ENCODE measurements at places on chromosomes 5 and 9.

DNA sequence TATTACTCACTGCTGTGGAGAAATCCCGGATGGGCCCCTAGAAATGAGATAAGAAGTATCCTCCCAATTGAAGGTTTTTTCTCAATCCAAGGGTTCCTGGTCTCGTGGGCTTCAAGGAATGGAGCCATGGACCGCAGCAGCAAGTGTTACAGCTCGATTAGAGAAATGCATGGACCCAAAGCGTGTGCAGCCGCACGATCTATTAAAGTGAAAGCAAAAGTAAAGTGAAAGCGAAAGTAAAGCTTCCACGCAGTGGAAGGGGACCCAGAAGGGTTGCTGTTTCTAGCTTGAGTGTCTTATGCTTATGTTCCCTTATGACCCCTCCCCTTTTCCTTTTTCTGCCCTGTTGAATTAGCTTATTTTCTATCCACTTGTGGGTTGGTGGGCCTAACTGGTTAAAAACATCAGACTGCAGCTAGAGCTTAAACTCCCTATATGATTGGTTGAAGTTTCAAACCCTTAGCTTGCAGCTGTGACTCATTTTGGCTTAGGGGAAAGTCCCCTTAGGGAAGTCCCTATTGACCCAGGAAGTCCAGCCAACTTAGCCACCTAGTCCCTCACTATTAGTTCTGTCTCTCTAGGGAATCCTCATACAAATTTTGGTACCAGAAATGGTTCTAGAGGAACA is 1111.8 kb downstream of the TAF11L14 start:
- DNase-seq = no peak

- no peak for DNase-seq
Measured at GRCh38 chr5:54704333-54704732, 186.8 kb downstream of the SNX18 start.

- no peak for DNase-seq
Measured at GRCh38 chr5:139443831-139444453, 4.6 kb upstream of the DNAJC18 start.

- no peak for DNase-seq
Measured at GRCh38 chr5:141633871-141634561, 2.6 kb downstream of the HDAC3 start.

GRCh38 chr9:102461156-102461819 is 533.8 kb upstream of the CYLC2 start:
- DNase-seq = no peak

- no peak for DNase-seq
Measured at GRCh38 chr5:56961746-56962145, 9.8 kb upstream of the MIER3 start.

- no peak for DNase-seq
Measured at GRCh38 chr9:94718936-94719335, 7.6 kb upstream of the AOPEP start.

DNA sequence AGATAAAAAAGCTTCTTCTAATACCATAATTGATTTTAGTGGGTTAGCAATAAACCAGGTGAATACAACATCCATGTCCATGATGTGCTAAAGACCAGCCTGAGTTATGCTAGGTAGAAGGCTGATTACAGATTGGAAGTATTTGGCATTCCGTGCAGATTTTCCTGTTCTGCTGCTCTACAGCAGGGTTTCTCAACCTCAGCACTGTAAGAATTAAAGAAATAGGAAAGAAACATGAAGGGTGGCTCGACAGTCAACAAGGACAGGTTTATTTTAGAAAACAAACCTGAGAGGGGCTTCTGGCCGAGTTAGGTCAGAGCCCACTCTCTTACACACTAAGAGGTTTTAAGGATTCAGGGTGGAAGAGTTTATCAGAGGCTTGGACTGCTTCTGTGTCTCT is 42.3 kb downstream of the ZFAND5 start:
- DNase-seq = no peak

DNA sequence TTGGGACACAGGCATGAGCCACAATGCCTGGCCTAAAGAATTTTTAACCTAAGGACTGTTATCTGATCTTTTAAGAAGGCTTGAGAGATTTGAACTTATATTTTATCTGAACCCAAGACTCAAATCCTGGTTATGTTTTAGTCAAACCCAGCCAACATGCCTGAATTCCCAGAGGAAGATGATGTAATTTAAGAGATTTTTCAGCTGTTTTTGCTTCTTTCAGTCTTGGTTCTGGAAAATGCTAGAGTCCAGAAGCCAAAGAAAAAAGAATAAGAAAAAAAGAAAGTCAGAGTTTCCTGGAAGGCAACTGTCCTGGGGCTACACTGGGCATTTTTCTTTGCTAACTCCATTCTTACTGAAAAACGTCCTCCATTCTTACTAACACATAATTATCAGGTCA is 85.8 kb downstream of the SNX18 start:
- DNase-seq = no peak

DNA sequence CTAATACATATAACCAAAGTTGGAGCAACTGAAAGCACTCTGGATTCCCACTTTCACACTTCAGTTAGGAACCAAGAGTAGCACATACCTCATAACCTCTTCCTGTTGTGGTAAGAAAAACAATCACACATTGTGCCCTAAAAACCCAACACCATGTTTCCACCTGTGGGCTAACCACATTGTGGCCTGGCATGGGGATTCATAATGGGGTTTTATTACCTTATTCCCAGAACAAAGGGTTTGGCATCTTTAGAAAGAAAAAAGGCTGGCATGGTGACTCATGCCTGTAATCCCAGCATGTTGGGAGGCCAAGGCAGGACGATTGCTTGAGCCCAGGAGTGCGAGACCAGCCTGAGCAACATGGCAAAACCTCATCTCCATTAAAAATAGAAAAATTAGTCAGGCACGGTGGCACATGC is 60.6 kb downstream of the HSD17B3 start:
- DNase-seq = no peak

GRCh38 chr5:113187906-113188305 is 211.3 kb downstream of the DCP2 start:
- DNase-seq = no peak

- DNase-seq = no peak
Measured at GRCh38 chr9:129839324-129840023, 4.2 kb downstream of the USP20 start.

DNA sequence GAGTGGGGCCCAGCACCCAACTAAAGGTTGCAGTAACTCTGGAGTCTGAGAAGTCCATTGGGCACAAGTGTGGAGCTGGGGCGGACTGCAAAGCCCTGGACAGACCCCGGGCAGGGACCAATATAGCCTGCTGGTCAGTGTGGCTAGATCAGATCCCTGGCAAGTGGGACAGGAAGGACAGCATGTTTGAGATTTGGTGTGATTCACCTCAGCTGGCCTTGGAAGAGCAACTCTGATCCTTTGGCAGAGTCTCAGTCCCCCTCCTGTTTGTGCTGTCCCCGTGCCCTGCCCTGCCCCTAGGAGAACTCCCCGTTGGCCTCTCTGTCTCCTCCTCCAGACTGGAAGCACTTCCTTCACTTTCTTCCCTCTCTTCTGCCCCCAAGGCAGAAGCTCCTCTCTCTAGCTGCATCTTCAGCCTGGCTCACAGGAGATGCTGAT is 255.3 kb downstream of the FSTL4 start:
- peak; percentile 58 for DNase-seq

- no peak for DNase-seq
Measured at GRCh38 chr5:125837866-125838265, 585.3 kb upstream of the GRAMD2B start.

DNA sequence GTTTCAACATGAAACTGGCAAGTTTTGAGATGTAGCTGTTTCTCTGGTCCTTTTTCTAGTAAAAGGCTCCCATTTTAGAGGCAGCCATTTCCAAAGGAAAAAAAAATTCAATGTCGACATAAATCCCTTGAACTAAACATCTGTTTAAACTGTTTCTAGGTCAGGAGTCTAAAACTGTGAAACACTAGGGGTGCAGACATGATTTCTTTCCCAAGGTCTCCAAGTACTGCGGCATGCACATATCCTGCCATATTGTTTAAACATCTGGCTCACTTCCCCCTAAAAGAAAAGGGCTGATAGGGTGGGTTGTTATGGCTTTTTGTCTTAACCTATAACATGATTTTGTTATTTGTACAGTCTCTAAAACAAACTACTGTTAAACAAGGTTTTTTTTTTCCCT is 51.1 kb downstream of the NFIB start:
- DNase-seq = no peak

- DNase-seq = no peak
Measured at GRCh38 chr5:51347157-51347556, 36.1 kb upstream of the ISL1 start.

- DNase-seq = no peak
Measured at GRCh38 chr5:177538876-177539275, 15.5 kb downstream of the FAM193B start.

All from islet precursor cell (in vitro differentiated cells).